ENCODE measurements at places on chromosomes 4 and X.

- no peak for DNase-seq
Measured at GRCh38 chr4:6961496-6962210, 52.0 kb downstream of the TBC1D14 start.

- DNase-seq, result no peak
Measured at GRCh38 chr4:125010796-125011503, 298.4 kb upstream of the ANKRD50 start.

DNA sequence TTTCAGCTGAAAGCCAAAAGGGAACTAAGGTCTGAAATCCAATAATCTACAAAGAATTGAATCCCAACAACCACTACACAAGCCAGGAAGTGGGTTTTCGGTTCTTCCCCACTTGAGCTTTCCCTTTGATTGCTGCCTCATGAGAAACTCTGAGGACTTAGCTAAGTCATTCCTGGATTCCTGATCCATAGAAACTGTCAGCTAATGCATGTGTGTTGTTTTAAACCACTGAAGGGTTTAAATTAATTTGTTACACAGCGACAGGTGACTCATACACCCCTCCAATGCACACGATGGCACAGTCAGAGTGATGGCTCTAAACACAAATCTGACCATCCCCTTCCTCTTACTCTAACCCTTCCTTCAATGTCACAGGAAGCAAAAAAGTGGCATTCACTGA, 282.9 kb downstream of the RAB28 start:
- DNase-seq, result no peak

- DNase-seq, result no peak
Measured at GRCh38 chr4:169282429-169283113, 11.8 kb upstream of the SH3RF1 start.

- DNase-seq, result no peak
Measured at GRCh38 chr4:78354782-78355181, 196.8 kb upstream of the ANXA3 start.

DNA sequence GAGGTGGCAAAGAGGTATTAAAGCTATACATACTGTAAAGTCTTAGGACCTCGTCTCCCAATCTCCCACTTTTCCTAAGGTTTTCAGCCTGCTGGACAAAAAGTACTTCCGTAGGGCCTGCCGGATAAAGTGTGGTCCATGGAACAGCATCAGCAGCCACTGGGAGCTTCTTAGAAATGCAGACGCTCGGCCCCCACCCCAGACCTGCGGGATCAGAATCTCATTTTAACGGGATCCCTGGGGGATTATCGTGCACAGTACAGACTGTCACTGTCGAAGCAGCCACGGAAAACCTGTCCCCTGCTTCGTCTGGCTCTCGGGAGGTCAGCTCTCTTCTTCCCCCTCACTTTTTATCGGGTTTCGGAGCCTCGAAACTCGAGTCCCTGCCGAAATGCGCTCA, 802 bp downstream of the ADGRG2 start:
- no peak for DNase-seq

DNA sequence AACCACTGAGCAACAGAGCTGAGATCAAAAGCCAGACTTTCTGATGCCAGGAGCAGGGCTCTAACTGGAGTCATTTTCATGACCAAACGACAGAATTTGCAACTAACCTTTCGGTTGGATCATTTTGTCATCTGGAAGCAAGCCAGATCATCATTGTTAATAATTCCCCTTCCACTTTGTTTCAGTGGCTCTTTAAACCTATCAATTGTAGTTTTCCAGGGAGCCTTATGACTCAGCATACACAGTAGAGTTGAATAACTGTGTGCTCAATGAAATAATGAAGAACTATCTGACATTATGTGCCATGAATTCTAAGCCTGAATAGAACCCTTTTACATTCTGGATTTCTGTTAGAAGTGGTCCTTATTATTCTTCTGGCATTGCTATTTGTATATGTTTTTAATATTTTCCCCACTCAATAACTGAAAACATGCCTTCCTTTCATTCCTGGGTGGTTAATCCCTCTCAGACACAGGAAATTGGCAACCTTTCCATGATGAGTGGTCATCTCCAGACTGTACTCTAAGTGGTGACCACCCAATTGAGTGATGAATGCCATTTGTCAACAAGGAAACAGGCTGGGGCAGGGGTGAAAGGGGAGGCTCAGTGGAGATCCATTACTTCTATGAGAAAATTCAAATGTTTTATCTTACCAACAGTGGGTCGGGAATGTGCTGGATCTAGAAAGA, 431.8 kb downstream of the BCOR start:
- DNase-seq, result no peak

GRCh38 chrX:39261446-39262147, 460.3 kb downstream of the MID1IP1 start:
- DNase-seq, result peak; percentile 34

- DNase-seq, result no peak
Measured at GRCh38 chr4:86942185-86942666, 7.4 kb downstream of the AFF1 start.

- no peak for DNase-seq
Measured at GRCh38 chrX:81308086-81308829, 106.4 kb downstream of the SH3BGRL start.

GRCh38 chrX:142089193-142089592, 115.9 kb downstream of the MAGEC2 start:
- no peak for DNase-seq

DNA sequence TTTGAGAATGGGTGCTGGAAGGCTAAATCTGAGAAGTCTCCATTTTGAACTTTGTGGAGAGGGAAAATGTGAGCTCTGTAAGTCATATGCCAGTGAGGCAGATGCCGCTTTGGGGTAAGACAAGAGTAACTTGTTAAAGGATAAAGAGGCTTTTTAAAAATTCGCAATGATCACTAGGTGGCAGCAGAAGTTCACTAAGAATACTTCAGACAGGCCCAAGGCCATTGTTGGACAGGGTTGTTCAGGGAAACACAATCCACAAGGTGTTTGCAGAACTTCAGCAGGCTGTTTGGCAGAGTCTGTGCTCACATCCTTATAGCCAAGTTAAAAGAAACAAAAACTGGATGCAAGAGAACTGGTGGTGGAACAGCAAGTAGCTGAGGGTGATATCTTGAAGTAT, 13.7 kb upstream of the PIGA start:
- peak; percentile 24 for DNase-seq

GRCh38 chrX:72202792-72203401, 21.3 kb downstream of the PIN4 start:
- DNase-seq, result no peak

DNA sequence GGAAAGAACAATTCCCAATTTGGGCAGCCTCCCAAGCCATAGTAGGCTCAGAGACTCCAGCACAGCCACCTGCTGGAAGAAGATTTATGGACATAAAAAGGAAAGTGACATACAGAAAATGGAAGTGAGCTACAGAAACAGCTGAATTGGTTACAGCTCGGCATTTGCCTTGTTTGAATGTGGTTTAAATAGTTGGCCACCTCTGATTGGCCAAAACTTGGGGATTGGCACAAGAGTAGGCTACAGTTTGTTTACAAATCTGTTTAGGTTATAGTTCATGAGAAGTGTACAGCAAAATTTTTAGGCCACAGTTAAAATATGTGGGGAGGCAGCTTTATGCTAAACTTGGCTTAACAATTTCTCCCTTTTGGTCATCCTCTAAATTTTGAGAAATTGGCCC, 150.4 kb downstream of the MAGEC1 start:
- no peak for DNase-seq

GRCh38 chrX:123988423-123989111, 27.1 kb downstream of the STAG2 start:
- DNase-seq, result no peak

- no peak for DNase-seq
Measured at GRCh38 chr4:150038335-150039076, 39.7 kb upstream of the DCLK2 start.

DNA sequence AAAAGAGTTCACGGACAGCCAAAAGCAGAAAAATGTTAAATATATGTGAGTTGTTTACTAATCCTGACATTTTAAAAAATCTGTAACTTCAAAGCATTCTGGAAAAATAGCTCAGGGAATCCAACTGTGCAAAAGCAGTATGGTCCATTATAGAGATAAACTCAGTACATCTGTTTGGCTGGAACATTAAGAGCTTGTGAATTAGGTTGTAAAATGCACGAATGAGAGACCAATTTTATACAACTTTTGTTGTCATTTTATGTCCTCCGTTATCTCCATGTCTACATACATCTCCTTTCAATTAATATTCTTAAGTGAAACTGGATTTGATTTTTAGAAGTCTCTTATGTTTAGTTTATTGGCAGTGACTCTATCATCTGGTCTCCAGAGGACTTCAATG, 367.0 kb upstream of the ATOH1 start:
- no peak for DNase-seq

DNA sequence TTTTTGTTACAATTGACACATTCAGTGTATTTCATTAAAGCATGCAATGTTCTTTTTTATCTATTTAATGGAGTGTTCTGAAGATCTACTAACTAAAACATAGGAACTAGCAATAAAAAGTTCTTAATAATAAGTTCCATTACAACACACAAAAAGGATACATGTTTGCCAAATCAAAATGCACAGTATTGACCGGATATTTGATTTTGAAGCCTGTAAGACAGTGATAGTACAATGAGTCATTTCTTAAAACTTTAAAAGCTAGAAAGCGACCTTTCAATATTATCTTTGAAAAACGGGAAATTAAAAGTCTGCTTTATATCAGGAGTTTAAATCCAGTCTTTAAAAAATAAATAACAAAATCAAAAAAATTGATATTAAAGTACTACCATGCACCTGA, 2.4 kb upstream of the PRDM5 start:
- DNase-seq, result no peak

- DNase-seq, result no peak
Measured at GRCh38 chrX:155218777-155219176, 2.5 kb downstream of the VBP1 start.

GRCh38 chr4:13706716-13707115, 79.2 kb upstream of the BOD1L1 start:
- no peak for DNase-seq

DNA sequence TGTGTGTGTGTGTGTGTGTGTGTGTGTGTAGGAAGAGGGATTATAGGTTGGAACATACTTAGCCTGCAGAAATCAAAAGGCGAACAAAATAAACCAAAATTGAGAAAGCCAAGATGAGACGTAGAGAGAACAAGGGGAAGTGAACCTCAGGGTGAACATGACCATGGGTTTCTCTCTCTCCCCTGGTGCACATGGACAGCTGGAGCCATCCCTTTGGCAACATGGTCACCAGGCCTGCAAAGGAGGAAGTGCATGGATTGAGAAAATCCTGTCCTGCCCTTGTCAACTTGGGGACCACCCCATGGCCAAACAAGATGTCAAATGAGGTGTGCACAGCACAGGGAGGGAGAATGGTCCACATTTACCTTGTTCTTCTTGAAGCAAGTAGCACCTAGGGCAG, 23.1 kb downstream of the LGI2 start:
- DNase-seq, result no peak

DNA sequence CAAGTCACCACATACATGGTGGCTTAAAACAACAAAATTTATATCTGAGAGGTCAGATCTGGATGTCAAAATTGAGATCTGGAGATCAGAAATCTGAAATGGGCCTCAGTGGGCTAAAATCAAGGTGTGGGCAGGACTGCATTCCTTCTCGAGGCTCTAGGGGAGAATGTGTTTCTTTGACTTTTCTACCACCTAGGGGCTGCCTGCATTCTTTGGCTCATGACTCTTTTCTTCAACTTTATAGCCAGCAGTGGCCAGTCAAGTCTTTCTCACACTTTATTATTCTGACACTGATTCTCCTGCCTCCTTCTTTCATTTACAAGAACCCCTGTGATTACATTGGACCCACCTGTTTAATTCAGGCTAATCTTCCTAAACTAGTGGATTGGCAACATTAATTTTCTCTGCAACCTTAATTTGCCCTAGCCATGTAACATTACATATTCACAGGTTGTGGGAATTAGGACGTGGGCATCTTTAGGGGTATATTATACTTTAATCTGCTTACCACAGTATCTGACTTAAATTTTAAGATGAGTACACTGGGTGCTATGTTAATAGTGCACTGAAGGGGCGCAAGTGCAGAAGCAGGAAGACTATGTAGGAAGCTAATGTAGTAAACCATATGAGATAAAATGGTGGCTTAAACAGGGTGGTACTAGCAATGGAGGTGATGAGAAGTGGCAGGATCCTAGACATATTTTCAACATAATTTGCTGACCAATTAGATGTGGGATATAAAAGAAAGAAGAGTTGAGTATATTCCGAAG, 188.0 kb downstream of the SLC4A4 start:
- DNase-seq, result no peak

DNA sequence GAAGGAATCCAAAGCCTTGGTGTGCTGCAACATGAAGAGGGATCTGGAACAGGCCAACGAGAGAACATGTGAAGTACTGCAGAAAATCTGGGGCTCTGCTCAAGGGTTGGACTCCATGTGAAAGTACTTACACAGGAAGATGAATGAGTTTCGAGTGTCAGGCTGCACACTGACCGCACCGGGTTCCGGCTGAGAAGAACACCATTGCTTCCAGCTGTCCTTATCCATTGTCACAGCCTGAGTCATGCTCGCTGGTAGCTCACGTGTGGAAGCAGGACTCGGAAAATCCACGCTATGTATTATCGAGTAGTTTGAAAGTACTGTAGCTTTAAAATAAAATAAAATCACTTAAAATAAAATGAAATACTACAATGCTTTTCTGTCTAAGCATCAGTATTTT, 50.4 kb upstream of the TBL1X start:
- DNase-seq, result no peak

DNA sequence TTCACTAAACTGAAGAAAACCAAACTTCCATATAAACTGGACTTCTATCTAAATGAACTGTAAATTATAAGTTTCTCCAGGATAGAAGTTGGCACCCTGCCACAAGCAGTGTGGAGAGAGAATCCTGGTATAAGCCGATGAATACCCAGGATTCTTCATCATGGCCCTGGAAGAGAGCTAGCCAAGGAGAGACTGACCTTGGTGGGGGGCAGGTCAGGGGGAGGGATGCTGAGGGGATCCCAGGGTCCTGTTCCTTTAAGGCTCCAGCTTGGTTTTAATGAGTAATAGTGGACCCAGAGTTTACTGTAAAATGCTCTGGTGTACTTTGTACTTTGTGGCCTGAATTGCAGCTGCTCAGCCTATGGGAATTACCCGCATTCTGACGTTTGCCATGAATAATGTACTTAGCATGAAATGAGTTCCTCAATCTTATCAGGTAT, 16.9 kb downstream of the RASSF6 start:
- DNase-seq, result no peak

- DNase-seq, result no peak
Measured at GRCh38 chrX:109889289-109890006, 113.5 kb upstream of the TMEM164 start.

- DNase-seq, result no peak
Measured at GRCh38 chr4:79209081-79209480, 116.8 kb downstream of the NAA11 start.

DNA sequence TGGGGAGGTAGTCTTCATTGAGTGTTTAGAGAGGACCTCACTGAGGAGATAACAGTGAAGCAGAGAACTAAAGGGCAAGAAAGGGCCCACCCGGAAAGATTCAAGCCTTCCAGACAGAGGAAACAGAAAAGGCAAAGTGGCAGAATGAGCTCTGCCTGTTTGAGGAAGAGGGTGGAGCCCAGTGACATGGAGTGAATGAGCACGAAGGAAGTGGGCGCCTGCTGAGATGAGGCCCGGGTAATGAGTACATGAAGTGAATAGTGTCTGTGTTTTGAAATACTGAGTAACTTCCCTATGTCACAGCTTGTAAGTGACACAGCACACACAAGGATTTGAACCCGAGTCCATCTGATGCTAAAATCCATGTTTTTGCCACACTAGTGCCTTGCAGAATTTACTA, 32.5 kb upstream of the TLR2 start:
- DNase-seq, result peak; percentile 39

- DNase-seq, result no peak
Measured at GRCh38 chr4:151163855-151164254, 64.4 kb downstream of the RPS3A start.

Measured in CD4-positive, alpha-beta memory T cell (primary cell).